ENCODE measurements at places on chromosomes 11 and 22.

GRCh38 chr11:107827041-107827440 is 31.5 kb downstream of the SLC35F2 start:
- DNase-seq, result no peak

DNA sequence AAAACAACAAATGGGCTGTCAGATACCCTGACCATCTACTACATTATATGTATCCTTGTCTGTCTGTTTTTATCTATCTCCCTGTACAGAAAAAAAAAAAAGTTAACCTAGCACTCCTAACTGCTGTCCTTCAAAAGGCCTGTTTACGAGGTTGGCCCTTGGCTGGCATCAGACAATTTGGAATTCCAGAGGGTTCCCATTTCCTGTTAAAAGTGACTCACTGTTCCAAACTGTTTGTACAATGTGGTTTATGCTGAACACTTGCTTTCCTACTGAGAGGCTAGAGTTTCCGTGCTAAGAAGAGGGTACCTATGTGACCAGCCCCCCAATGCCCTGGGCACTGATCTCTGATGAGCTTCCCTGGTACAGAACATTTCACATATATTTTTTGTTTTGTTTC is 65.9 kb upstream of the HMGXB4 start:
- DNase-seq, result peak; percentile 23

- no peak for DNase-seq
These were observed 15.7 kb downstream of the CAT start for GRCh38 chr11:34454308-34455032.

- DNase-seq, result no peak
These were observed 112.6 kb upstream of the SEZ6L start for GRCh38 chr22:26056455-26057200.

DNA sequence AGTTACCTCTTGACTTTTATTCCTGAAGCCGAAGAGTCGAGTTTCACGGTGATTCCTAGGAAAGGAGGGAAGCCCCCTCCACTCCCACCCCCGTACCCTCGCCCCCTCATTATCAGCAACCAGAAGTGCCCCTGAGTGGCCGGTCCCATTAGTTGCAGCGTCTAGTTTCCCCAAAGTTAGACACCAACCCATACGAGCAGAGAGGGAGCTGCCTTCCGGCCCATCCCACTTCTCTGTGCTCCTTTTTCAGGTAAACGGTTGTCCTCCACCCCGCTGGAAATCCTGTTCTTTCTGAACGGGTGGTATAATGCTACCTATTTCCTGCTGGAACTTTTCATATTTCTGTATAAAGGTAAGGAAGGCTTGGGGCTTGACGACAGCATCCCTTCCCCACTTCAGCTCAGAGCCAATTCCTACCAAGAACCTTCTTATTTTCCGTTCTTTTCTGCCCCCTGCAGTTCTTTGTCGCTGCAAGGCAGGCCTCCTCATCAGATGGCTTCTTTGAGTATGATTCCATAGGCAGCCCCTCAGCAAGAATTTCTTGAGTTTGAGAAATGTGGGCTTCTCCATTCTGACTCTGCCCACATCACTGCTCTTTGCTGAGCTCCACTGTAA is 701 bp downstream of the TMEM216 start:
- DNase-seq, result no peak

GRCh38 chr22:40218152-40218551 is 40.4 kb downstream of the TNRC6B start:
- no peak for DNase-seq

- no peak for DNase-seq
These were observed 8.0 kb upstream of the TLCD5 start for GRCh38 chr11:120316880-120317688.

DNA sequence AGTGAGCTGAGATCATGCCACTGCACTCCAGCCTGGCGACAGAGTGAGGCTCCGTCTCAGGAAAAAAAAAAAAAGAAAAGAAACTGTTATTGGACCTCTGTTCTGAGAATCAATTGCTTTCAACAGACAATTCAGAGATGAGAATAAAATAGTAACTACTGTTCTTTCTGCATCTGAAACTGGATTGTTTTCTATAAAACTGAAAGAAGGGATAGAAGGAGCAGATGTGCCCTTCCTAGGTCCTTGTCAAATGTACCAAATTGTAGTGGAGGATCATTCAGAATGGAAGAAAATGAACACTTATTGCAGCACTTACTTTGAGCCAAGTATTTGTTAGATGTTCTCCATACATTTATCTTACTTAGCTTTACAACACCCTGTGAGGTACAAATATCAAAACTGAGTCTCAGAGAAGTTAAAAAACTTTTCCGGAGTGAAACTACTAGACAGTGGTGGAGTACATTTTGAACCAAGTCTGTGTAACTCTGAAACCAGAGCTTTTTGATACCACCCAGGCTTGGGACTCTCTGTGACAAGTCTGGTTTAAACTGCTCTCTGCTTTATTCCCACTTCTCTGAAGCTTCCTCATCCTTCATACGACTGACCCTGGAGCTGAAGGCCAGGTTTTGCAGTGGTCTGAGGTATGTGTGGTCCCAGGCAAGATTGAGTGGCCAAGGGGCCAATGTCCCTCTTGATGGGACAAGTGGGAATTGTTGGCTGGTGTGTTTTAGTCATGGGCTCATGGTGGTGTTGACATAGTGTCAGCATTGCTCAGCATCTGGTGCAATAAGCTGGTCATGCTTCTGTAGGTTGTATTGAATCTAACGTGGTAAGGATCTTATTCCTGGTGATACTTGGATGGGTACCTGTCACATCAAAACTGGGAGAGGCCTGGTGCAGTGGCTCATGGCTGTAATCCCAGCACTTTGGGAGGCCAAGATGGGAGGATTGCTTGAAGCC is 48.2 kb upstream of the CCDC134 start:
- no peak for DNase-seq

DNA sequence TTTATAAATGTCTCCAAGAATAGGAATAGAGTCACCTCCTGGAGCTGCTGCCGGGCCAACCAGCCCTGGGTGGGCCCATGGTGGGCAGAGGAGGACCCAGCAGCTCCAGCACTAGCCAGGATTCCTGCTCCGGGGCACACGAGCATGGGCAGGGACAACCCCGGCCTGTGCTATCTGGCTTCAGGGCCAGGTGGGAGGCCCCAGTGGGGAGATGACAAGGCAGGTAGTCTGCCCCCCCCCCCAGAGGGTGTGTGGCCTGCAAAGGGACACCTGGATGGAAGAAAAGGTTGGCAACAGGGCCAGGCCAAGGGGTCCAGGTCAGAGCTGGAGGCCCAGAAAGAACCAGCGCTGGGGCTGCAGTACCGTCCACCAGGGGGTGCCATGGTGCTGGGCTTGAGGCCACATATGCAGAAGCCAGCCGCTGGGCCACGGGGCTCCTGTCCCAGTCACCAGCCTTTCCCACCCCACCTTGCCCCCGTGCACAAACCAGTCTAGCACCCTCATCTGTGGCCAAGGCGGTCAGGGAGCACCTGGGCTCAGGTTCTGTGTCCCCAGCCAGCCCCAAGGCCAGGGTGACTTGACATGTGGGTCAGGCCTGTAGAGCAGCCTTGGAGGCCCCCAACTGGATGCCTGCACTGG is 3.4 kb downstream of the TSPAN32 start:
- DNase-seq, result peak; percentile 54

GRCh38 chr11:71117311-71117710 is 135.1 kb downstream of the SHANK2 start:
- DNase-seq, result no peak

- DNase-seq, result peak; percentile 46
These were observed 134.3 kb downstream of the NECTIN1 start for GRCh38 chr11:119594639-119595249.

GRCh38 chr11:114832532-114833125 is 154.3 kb downstream of the NXPE2 start:
- no peak for DNase-seq

GRCh38 chr11:108852701-108853100 is 187.8 kb downstream of the DDX10 start:
- DNase-seq, result no peak

- no peak for DNase-seq
These were observed 7.0 kb upstream of the DDX17 start for GRCh38 chr22:38513063-38513462.

DNA sequence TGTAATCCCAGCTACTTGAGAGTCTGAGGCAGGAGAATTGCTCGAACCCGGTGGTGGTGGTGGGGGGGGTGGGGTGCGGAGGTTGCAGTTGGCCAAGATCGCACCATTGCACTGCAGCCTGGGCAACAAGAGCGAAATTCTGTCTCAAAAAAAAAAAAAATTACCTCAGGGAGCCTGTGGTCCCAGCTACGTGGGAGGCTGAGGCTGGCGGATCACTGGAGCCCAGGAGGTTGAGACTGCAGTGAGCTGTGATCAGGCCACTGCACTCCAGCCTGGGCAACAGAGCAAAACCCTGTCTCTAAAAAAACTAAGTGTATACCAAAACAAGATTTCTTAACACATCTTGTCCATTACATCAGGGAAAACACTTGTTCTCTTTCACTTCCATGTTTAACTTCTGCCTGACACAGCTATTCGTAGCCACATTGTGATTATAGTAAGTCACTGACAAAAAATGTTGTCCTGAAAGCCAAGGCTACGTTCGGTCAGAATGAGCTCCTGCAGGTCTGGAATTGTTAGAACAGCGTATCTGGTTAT is 1.4 kb downstream of the TMEM80 start:
- DNase-seq, result peak; percentile 74

GRCh38 chr22:38685761-38686160 is 4.0 kb downstream of the TOMM22 start:
- DNase-seq, result no peak

GRCh38 chr22:17878941-17879340 is 104.7 kb upstream of the BID start:
- no peak for DNase-seq

DNA sequence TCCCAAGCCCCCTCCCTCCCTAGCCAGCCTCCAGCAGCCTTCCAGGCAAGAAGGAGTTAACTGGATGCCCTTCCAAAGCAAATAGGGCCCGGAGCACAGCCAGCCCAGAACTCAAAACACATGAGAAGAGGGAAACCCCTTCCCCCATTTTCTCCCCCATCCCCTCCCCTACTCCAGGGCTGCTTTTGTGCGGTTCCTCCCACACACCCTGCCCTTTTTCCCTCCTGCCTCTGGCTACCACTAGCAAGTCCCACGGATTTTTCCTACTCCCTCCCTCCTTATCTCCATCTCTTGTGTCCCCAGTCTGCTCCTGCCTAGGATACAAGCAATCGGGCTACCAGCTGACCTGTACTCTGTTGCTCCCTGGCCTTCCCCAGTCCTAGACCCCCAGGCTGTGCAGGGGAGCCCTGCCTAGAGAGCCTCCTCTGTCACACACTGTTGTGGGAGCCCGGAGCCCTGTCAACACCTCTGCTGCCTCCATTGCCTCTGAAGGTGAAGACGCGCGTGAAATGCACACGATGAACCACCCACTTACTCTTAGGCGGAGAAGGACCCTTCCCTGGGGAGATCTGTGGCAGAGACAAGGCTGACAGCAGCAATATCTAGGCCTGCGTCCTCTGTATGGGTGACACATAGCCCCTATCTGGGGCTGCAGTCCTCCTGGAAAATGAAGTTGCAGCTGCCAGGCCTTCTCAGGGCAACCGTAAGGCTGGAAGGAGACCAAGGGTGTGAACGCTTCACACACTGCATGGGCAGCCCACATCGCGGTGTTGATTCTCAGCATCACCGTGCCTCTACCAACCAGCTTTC is 282.8 kb downstream of the MN1 start:
- no peak for DNase-seq

DNA sequence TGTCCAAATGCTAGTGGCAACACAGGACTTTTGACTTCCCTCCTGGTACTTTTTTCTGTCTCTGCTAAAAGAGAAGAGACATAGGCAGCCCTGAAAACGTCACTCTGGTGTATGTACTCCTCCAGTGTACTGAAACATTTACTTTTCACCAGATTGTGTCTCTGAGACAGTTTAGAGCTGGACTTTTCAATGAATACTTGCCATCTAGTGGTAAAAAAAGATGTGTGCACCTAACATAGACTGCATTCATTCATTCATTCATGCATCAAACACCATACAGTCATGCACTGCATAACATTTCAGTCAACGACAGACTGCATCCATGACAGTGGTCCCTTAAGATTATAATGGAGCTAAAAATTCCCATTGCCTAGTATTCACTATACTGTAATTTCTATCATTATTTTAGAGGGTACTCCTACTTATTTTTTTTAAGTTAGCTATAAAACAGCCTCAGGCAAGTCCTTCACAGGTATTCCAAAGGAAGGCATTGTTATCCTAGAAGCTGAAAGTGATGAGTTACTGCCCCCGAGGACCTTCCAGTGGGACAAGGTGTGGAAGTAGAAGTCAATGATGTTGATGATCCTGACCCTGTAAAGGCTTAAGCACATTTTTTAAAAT is 186.2 kb downstream of the SPON1 start:
- DNase-seq, result peak; percentile 45

GRCh38 chr22:37248251-37248650 is 4.2 kb upstream of the RAC2 start:
- DNase-seq, result no peak

GRCh38 chr22:19291580-19292457 is at the start of gene CLTCL1:
TSS of gene CLTCL1 (minus strand) at chr22:19291719. CDS start at chr22:19291641, 78 bp downstream.
- DNase-seq, result peak; percentile 37

GRCh38 chr11:12591706-12592105 is 82.5 kb upstream of the TEAD1 start:
- DNase-seq, result no peak

DNA sequence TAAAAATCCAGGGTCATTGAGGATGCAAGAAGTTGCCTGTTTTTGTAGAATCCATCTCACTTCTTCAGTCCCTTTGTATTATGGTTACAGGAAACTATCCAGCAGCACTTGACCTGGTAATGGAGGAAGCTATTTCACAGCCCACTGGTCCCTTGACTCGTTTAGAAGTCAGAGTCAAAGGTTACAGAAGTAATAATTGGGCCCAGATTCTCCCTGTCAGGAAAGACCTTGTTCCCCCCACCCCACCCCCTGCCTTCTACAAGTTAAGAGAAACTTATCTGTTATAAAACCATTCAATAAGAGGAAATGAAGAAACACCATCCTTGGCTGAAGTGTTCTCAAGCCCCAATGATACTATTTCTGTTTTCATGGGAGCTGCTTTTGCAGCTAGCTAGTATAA is 65.8 kb downstream of the CSTPP1 start:
- no peak for DNase-seq

DNA sequence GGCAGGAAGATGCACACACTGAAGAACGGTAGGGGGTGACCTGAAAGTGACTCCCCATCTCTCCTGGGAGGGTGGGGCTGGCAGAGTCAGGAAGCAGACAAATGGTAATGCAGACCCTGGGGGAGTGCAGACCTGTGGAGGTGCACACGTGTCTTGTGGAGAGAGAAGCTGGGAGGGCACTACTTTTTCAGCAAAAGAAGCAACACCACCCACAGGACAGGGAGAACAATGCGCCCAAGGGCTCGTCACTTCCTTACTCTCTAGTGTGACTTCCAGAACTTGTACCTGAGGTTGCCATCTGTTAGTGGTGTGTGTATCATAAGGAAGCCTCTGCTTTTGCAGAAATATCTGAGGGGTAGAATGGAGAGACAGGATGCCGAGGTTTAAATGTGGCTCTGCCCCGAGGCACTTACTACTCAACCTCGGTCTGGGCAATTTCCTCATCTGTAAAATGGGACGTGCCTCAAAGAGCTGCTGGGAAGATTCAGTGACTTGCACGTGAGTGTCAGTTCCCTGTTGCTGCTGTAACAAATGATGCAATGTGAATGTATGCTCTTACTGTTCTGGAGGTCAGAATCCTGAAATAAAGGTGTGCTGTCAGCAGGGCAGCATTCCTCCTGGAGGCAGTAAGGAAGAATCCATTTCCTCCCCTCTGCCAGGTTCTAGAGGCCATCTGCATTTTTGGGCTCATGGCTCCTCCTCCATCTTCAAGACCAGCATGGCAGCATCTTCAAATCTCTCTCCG is 323.4 kb downstream of the SHANK2 start:
- DNase-seq, result no peak

GRCh38 chr11:35131886-35132285 is 7.1 kb upstream of the CD44 start:
- no peak for DNase-seq

GRCh38 chr22:24112188-24112587 is 69.1 kb upstream of the SUSD2 start:
- DNase-seq, result peak; percentile 18

All from HFFc6 (cell line).